ENCODE measurements at places on chromosomes 5 and 9.

GRCh38 chr5:36875790-36876298 lies 725 bp upstream of the NIPBL start:
- DNase-seq: peak; percentile 71

DNA sequence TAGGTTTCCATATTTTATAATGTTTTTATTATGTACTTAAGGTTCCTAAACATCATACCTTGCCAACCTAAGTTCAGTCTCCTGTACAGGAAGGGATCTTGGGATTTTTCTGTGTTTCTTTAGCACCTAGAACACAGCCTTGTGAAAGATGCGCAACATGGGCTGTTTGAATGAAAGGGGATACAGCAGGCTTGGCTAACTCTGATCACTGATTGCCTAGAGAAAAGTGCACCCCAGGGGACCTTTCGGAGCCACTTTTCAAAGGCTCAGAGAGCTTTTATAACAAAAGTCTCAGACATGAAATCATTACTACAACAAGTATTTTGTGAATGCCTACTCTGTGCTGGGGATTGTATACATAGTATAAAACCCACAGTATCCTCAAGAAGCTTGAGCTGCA lies 261.6 kb downstream of the BNC2 start:
- DNase-seq: no peak

DNA sequence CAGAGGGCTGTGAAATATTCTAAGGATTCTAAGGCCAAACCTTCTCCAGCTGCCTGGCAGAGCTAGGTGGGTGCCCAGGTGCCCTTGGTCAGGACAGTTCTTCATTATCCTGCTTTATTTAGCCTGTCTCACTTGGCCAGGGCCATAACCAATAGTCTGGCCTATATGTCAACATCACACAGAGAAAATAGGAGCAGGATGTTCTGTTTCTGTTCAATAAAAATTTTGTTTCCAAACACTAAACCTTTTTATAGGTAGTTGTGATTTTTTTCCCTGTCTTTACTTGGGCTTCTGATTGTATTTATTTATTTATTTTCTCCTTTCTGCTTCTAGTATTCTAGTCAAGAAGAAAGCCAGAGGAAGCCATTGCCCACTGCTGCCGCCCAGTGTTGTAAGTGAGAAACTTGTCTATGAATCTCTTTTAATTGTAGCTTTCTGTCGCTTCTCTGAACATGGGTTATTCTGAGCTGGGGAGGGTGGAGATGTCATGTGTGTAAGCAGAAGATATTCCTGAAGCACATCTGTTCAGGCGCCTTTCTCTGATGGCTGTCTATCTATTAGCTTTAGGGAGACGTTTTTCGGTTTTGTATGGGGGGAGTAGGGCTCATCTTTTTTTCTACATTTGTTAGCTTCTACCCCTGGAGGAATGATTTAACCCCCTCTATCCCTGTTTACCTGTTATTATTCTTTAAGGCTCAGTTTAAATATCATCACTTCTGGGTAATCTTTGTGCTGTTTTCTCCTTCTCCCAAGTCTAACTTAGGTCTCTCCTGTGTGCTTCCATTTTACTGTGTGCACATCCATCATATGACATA lies 97.1 kb downstream of the UNC13B start:
- DNase-seq: peak; percentile 27

- DNase-seq: no peak
Measured at GRCh38 chr9:27933210-27934025, 360.1 kb upstream of the C9orf72 start.

- no peak for DNase-seq
Measured at GRCh38 chr5:175463641-175464040, 14.7 kb upstream of the SFXN1 start.

- no peak for DNase-seq
Measured at GRCh38 chr9:111937301-111937700, 40.7 kb downstream of the UGCG start.

DNA sequence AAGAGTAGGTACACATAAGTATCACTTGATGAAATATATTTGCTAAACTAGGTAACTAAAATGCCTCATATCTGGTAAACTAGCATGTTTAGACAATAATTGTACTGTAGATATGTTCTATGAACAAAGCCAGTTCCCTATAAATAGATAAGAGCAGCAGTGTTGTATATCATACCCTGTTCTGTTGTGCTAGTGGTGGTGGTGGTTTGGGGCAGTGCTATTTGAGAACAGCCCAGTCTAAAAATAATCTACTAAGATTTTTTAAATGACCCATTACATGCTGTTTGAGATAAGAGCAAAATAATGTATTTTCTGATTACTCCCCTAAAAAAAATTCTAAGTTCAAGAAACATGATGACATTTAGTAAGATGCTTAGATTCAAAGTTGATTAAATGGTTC lies 829.2 kb upstream of the DMAC1 start:
- DNase-seq: no peak

GRCh38 chr5:125551246-125551645 lies 804.8 kb upstream of the ZNF608 start:
- no peak for DNase-seq

DNA sequence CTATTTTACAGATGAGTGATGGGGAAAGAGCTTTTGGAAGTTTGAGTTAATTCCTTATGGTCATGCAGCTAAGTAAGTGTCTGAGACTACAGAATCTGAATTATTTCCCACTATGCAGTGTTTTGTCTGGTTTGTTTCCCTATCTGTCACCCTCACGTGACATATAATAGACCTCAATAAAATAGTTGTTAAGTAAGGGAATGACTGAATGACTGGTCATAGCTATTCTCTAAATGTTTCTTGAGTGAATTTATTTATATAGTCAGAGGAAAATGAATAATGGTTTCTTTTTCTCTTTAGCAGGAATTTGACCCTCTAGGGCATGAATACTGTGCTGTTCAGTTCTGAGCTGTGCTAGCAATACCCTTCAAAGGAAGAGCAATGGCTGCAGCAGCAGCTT lies 10.3 kb downstream of the TRIM32 start:
- DNase-seq: no peak

DNA sequence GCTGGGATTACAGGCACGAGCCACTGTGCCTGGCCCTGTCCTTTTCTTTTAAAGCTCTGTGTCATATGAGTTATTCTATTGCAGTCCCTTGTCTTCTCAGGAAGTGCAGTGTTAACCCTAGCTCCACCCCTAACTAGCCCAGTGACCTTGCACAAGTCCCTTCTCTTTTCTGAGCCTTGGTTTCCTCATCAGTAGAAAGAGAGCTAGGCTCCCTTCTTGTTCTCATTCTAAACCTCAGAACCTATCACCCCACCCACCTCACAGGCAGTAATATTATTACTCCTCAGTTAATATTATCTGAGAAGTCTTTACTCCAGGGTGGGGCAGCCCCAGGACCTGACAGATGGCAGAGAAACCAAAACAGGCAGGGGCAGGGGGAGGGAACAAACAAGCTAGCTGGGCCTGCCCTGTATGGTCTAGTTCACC lies 7.2 kb downstream of the CYFIP2 start:
- DNase-seq: no peak

DNA sequence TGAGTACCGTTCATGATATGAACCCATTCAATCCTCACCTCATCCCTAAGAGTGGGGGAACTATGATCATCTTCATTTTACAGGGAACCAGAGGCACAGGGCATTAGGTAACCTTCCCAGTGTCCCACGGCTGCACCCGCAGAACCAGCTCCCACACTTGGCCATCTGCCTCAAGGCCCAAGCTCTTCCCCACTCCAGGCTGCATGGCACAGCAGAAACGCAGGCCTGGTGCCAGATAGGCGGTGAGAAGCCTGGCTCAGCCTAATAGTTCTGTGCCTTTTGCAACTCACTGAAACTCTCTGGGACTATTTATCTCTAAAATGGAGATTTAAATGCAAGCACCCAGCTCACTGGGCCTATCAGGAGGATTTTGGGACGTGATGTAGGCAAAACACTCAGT lies 90.8 kb upstream of the ZNF618 start:
- no peak for DNase-seq

GRCh38 chr5:8720506-8720905 lies 825.4 kb downstream of the SEMA5A start:
- no peak for DNase-seq

DNA sequence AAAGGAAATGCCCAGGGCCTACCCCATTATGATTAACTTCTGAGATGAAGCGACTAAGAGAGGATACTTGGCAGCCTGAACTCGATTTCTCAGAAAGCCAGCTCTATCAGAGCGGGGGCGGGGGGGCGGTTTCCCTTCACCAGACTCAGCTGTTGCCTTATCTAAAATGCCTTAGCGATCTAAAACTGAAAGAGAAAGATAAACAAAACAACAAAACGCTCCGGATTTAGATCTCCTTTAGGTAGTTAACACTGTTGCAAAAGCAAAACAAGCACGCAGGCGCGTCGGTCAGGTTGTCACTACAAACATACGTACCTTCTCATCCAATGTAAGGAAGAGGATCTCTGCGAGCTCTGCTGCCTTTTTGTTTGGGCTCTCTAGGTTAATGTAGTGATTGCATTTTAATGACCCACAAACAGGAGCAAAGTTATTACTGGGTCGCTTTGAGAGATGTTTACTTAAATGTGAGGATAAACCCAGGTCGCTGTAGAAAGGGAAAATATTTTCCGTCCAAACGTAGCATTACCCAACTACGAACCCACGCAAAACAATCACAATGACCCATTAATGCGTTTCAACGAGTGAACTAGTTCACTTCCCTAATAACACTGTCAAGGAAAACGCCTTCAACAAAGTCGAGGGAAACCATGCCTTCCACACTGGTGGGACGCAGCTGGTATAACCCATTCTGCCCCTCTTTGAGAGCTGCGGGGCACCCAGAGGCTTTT lies 982 bp downstream of the EPB41L4A start:
- DNase-seq: no peak

- peak; percentile 5 for DNase-seq
Measured at GRCh38 chr9:94812343-94812742, 85.8 kb downstream of the AOPEP start.

DNA sequence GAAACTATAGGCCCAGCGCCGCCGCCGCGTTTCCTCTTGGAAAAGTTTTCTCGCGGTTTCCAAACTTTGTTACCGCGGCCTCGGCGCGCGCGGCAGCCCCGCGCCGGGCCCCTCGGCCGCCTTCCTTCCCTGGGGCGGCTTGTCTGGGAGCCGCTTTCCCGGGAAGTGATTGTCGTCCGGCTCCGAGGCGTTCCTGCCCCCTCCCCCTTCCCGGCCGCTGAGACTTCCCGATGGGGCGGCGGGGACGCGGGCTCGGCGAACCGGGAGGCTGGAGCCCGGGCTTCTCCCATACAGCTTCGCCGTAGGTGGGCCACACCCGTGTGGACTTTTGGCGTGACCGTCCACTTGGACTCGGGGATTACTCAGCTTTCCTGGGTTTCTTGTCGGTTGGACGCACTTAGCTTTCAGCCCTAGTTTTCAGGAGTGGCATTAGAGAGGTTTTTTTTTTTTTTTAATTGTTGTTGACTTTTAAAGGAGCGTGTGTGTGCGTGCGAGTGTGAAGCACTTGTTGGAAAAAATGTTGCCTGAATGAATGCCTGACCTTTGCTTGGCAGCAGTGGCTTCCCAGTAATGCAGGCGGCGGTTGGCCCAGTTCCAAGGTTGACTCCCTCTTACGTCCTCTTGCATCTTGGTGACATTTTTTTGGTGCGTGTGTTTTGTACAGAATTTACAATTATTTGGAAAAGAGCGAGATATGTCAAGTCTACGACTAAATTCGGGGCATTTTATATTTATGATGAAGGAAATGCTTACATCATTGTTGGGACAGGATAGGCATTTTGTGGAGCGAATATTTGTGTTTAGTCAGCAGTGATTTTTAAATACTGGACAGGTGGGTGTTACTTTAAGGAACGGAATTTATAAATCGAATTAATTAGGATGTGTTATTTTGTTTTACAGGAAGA lies 821 bp downstream of the CTNNA1 start:
- DNase-seq: peak; percentile 59

- no peak for DNase-seq
Measured at GRCh38 chr5:68504306-68504705, 288.8 kb downstream of the PIK3R1 start.

GRCh38 chr9:14366076-14366475 lies 52.1 kb upstream of the NFIB start:
- DNase-seq: no peak

GRCh38 chr5:157182143-157182757 lies 1.6 kb downstream of the ITK start:
- DNase-seq: no peak

DNA sequence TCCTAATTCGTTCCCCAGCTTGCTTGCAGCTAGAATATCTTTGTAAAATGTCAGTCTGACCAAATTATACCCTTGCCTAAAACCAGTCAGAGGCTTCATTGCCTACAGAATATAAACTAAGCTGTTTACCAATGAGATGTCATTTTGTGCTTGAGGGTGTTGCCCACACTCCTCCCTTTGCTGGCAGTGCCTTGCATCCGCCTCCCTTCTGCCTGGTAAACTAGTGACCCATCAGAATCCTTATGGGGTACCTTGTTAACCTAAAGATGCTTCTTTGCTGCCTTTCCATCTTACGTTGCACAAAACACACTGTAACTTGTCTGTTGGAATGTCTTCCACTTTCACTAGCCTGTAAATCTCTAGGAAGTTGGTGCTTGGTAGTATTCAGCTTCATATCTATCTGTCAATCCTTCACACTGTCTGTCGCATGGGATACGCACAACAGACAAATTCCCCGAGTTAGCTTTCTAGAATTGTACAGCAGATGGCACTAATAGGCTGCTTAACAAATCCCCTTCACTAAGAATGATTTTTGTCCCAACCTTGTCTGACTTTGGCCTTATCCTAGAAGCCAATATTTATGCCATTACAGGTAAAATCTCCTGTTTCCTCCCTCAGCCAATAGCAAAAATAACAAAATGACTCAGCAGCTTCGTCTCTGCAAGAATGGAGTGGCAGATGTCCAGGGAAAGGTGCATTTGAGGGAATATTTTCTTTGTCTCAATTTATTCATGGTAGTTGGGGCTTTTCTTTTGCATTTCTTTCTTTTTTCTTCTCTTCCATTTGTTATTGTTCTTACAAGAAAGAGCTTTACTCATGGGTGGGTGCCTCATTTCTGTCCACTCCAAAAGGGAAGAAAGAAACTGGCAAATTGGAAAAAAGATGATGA lies 3.0 kb downstream of the NUDT2 start:
- no peak for DNase-seq

DNA sequence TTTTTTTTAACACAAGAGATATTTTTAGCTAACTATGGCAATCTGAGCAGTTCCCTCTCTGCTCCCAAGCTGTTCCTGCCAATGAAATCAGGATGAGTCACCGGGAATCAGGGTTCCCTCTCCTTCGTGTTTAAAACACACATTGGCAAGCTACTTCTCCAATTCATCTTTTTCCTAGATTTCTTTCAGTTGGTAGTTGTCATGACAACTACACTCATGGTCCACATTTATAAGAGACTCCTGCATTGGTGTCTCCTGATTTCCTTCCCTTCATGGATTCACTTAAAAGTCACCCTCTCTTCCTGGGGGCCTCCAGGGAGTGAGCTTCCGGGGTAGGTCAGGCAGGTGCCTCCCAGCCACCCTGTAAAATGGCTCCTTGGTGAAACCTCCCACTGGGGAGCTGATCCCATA lies 72.3 kb upstream of the NIPAL4 start:
- no peak for DNase-seq

DNA sequence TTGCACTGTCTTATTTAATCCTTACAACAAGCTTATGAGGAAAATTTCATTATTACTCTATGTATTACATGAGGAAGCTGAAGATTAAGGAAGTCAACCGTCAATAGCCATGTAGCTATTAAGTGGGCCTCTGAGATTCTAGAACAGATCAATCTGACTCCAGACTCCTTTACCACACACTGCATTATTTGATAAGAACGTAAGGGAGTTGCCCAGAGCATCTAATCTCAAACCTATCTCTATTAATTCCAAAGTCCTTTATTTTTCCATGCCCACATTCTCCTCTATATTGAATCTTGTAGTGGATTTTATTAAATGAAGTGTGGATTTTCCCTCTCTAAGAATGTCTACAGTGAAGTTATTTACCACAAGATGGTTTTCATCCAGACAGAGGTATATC lies 118.2 kb upstream of the MTAP start:
- DNase-seq: no peak

- no peak for DNase-seq
Measured at GRCh38 chr9:96688745-96689464, 33.8 kb upstream of the PRXL2C start.

All from activated naive CD4-positive, alpha-beta T cell treated with anti-CD3 and anti-CD28 coated beads, Interleukin-2, amount 50 U/mL, for 72 hours (primary cell).